ENCODE measurements at places on chromosomes 4 and X.

DNA sequence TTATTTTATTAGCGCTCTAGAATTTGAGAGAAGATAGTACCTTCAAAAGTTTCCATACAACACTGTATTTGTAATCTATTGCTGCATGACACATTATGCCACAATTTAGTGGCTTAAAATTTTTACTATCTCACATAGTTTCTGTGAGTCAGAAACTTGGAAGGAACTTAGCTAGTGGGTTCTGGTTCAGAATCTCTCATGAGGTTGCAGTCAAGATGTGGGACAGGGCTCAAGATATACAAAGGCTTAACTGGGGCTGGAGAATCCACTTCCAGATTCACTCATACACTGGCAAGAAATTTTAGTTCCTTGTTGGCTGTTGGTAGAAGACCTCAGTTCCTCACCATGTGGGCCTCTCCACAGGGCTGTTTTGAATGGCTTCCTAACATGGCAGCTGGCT is 11.5 kb upstream of the C4orf54 start:
- DNase-seq = no peak

GRCh38 chr4:167428156-167428555 is 193.9 kb upstream of the SPOCK3 start:
- DNase-seq = no peak

DNA sequence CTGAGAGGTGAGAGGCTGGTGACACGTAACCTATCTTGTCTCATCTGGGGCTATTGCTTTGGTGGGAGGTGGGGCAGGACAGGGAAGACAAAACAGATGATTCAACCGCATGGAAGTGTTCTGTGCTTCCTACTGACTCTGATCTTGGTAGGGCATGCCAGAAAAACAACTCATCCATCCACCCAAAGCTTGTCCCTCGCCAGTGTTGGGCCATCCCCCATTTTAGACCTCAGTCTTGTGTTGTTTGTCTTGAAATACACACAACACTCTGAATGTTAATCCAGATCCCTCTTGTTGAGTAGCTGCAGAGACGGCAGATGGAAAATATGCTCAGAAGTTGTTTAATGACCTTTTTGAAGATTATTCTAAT is 377 bp downstream of the CHRNA9 start:
- no peak for DNase-seq

GRCh38 chr4:52110171-52110570 is 59.1 kb downstream of the SPATA18 start:
- DNase-seq = no peak

DNA sequence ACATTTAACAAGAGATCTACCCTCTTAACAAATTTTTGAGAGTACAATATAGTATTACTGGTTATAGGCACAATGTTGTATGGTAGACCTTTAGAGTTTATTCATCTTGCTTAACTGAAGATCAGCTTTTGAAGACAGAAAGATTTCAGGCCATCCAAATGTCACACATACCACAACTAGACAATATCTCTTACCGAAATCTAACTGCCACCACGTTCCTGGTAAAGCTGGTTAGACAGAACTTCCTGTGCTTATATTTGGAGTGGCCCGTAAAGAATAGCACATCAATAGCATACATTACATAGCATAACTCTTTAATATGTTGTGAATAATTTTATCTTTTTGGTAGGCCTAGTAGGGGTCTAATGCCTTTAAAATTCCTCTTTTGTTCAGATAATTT is 29.8 kb upstream of the ARHGEF6 start:
- no peak for DNase-seq

- no peak for DNase-seq
Measured at GRCh38 chr4:67746797-67747495, 7.2 kb downstream of the GNRHR start.
